Activated T-cell treated with anti-CD3 and anti-CD28 coated beads for 24 hours (primary cell): ENCODE measurements at places on chromosomes 13 and 19.

DNA sequence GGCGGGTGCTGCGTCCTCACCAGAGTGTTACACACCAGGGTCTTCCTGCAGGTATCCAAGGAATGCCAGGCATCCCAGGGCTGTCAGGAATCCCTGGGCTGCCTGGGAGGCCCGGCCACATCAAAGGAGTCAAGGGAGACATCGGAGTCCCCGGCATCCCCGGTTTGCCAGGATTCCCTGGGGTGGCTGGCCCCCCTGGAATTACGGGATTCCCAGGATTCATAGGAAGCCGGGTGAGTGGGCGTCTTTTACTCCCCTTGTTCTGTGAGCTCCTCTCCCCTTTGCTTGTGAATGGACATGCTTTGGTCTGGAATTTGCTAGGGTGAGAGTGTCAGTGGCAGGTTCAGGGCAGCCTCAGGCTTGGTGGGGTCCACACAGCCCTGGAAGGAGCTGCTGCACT is 75.9 kb downstream of the RAB20 start:
- no peak for DNase-seq

DNA sequence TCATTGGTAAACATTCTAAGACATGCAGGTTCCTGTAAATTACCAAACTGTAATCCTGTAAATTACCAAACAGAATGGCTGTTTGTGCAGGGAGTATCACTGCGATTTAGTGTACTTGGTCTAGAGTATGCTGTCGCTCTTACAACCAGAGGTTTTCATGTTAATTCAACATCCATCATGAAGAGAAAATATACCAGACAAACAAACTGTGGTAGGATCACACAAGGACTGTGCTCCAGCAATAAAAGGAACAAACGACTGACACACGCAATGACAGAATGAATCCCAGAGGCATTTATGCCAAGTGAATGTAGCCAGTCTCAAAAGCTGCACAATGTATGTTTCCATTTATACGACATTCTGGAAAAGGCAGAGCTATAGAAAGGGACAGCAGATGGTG is 31.2 kb downstream of the RFX2 start:
- no peak for DNase-seq

- no peak for DNase-seq
Observed at GRCh38 chr13:111518161-111518792, 197.8 kb downstream of the TEX29 start.

- DNase-seq: no peak
Observed at GRCh38 chr19:6590827-6591319, at the start of gene CD70. Gene CD70, minus strand, starts transcription at chr19:6591150. Its CDS starts 148 bp downstream, at chr19:6591002.

DNA sequence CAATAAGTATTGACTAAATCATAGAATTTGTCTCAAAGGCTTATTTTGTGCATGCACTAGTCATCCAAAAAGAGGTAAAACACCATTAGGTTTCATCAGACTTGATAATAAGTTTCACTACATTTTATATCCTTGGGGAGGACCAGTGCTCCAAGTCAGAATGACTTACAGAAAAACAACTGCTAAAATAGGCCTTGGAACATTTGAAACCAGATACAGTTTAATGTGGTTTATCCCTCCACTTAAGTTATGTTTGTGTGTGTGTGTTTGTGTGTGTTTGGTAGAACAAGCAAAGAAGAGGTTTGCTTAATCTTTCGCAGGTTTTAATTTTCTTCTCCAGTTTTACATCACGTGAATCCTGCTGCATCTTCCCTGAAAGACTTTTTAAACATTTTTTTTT is 570.9 kb downstream of the PCDH9 start:
- DNase-seq: no peak

GRCh38 chr19:10929402-10929794 is 787 bp downstream of the TIMM29 start:
- no peak for DNase-seq

GRCh38 chr19:33343301-33343700 is 30.2 kb upstream of the CEBPG start:
- DNase-seq: no peak

GRCh38 chr13:41006978-41007743 is 12.0 kb downstream of the ELF1 start:
- DNase-seq: no peak

DNA sequence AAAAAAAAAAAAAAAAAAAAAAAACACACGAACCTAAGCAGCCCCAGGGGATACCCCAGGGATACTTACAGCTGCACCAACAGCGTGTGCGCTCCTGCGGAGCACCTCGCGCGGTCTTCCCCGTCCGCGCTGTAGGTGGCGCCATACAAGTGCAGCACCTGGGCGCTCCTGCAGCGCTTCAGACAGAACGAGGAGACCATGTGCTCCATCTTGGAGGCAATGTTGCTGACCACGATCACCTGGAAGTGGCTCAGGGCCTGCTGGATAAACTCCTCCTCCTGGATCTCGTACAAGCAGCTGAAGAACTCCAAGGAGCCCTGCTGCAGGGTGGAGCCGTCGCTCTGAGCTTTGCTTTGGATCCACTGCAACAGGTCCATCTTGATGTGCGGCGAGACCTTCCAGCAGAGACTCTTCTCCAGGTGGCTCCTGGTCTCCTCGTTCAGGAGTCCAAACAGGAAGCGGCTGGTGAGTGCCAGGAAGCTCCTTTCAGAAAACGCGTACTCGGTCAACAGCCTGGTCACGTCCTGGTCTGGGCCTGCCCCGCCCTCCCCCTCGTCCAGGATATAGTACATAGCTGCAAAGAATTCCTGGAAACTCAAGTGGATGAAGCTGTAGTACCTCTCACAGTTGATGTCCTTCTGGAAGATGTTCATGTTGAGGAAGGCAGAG is 14.5 kb downstream of the NLRP12 start:
- no peak for DNase-seq

GRCh38 chr13:34464011-34464410 is 478.1 kb upstream of the NBEA start:
- no peak for DNase-seq

- DNase-seq: no peak
Observed at GRCh38 chr19:512547-513365, 5.5 kb downstream of the TPGS1 start.

- DNase-seq: no peak
Observed at GRCh38 chr13:100106005-100106404, 17.1 kb downstream of the PCCA start.

DNA sequence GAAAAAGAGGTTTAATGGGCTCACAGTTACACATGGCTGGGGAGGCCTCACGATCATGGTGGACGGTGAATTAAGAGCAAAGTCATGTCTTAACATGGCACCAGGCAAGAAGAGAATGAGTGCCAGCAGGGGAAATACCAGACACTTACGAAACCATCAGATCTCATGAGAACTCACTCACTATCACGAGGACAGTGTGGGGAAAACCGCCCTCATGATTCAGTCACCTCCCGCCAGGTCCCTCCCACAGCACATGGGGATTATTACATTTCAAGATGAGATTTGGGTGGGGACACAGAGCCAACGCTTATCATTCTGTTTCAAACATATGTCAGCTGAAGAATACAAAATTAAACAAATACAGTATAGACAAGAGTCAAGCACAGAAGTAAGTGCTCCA is 165.1 kb downstream of the PCCA start:
- no peak for DNase-seq

- no peak for DNase-seq
Observed at GRCh38 chr13:18954254-18954653, 227.4 kb downstream of the TUBA3C start.

GRCh38 chr13:99367106-99367616 is 60.0 kb upstream of the GPR183 start:
- no peak for DNase-seq

DNA sequence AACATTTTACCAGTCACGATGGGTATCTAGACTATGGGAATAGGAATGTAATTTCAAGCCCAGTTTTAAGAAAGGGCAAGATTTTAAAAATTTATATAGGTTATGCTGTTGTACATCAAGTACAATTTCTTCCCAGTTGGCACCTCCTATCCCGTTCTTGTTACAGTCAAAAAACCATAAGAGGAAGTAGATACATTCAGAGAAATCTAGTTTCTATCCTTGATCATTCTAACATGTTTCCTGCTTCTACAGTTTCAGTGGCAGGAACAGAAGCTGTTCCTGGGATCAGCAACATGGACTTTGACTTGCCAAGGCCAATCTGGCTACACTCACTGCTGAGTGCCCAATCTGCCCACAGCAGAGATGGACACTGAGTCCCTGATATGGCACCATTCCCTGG is 14.7 kb upstream of the FPR3 start:
- DNase-seq: no peak

- no peak for DNase-seq
Observed at GRCh38 chr19:5621311-5621944, 1.1 kb downstream of the SAFB2 start.

- DNase-seq: no peak
Observed at GRCh38 chr13:59677966-59678814, 485.5 kb downstream of the DIAPH3 start.

DNA sequence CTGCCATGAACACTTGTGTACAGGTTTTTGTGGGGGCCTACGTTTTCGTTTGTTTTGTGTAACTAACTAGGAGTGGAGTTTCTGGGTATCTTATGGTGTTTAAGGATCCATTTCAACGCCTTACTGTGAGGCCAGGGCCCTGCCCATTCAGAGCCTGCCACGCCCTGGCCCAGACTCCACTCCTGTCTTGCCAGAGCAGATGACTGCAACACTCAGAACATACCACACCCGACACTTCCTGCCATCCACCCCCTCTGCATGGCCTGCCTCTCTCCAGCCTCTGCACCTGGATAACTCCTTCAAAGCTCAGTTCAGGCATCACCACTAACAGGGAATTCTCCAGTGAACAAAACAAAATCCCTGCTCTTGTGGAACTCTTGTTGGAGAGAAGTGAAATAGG is 43.2 kb downstream of the RGCC start:
- DNase-seq: no peak

GRCh38 chr19:7818806-7819205 is 11.2 kb upstream of the EVI5L start:
- DNase-seq: no peak

DNA sequence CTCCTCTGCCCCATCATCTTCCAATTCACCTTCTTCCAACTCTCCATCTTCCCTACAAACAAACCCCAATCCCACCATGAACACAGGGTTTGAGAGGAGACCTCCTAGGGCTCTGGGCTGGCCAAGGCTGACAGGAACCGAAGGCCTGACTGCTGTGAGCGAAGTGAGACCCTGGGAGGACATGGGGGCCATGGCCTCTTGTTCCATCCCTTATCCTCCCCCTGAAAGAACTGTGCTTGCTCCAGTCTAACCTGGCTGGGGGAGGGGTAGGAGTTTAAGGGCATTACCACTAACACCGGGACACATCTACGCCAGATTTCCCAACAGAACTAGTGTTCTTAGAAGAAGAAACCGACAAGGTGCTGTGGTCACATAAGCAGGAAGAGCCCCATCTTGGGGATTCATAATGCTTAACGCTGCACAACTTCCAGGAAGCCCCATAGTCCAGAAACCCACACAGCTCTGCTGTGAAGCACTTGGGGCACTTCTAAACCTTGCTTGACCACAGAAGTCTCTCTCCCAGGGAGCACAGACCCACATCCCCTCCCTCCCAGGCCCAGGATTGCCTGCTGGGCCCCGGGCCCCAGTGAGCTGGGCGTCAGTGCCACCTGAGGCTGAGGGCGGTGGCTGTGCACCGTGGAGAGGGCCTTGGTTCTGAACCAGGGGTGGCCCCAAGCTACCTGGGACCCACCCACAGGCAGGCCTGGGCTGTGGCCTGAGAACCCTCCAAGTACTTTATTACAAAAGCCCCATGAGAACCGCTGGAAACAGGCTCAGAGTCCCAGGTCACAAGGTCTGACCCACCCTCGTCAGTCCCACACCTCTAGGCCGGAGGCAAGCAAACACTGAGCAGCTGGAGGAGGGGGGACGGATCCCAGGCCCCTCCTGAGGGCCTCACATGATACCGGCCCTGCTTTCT is 18.8 kb downstream of the ZC3H4 start:
- peak; percentile 20 for DNase-seq

- DNase-seq: no peak
Observed at GRCh38 chr13:34249546-34250039, 431.6 kb downstream of the RFC3 start.

- DNase-seq: no peak
Observed at GRCh38 chr19:36215276-36216123, 594 bp downstream of the ZNF146 start.

GRCh38 chr13:97329331-97329730 is 104.6 kb upstream of the RAP2A start:
- DNase-seq: no peak

- no peak for DNase-seq
Observed at GRCh38 chr13:47415048-47415447, 518.2 kb upstream of the HTR2A start.

DNA sequence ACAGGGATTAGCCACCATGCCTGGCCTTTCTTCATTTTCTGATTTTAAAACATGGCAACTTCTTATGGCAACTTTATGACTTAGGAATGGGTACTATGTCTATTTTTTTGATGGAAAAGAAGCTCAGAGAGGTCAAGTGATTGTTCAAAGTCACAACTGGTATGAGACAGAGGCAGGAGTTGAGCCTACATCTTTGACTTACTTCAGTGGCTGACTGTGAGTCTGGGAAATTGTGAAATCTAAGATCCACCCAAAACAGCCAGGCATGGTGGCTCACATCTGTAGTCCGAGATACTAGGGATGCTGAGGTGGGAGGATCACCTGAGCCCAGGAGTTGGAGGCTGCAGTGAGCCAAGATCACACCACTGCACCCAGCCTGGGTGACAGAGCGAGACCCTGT is 2.4 kb upstream of the ACTL9 start:
- no peak for DNase-seq

DNA sequence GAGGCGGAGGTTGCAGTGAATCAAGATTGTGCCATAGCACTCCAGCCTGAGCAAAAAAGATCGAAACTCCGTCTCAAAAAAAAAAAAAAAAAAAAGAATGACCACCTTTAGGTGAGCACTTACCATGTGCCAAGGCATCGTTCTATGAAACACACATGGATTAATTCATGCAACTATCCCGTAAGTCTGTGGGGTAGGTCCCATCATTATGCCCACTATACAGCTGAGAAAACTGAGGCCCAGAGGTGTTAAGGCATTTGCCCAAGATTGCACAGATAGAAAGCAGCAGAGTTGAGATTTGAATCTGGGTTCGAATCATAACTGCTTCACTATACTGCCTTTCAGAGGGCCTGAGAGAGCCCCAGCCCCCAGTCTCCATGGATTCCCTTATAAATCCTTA is 2.3 kb downstream of the GMFG start:
- no peak for DNase-seq

DNA sequence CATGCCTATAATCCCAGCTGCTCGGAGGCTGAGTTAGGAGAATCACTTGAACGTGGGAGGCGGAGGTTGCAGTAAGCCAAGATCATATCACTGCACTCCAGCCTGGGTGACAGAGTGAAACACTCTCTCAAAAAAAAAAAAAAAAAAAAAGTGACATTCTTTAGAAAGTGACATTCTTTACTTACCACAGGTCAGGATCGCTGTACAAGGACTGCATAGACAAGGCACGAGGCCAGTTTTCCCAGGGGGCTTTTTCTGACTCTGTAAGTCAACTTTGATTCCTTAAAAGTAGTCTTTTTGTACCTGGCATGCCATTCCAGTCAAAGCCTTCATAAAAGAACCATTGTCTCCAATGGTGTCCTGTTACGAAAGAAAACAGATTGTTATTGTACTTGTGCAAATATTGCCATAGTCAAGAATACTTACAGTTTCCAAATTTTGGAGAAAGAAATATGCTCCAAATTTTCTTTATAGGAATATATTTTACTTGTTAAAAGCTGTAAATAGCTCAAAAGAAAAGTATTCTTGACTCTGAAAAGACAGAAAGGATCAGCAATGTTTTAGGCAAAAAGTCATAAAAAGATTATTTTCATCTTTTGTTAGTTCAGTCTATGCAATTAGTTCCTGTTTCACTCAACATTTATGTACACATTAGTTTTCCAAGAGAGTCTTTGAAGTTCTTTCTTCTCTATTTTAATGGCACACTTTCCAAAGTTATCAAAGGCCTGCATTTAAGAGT is 39.3 kb downstream of the CEACAM1 start:
- DNase-seq: no peak
